ENCODE measurements at places on chromosomes 12 and 14.
A peak's percentile ranks its signal among the peaks of the same experiment; 100 is the strongest.

DNA sequence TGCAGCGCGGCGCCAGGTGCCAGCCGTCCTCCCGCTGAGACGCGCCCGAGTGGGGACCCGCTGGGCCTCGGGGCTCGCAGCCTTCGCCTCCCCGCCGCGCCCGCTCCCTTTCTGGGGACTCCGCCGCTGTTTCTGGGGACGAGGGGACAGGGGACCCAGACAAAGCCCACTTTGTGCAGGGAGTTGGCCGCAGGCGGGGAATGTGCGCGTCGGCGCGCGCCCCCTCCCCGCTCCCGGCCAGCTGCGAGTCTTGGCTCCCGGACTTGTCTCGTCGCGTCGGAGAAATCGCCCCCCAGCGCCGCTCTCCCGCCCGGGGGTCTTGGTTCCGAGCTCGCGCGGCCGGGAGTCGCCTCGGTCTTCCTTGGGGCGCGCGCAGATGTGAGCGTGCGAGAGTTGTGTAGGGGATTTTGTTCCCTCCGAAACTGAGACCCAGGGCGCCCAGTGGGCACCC lies 717 bp downstream of the VASH1 start:
- no peak for DNase-seq

GRCh38 chr14:35576260-35576659 lies 42.3 kb downstream of the INSM2 start:
- peak; percentile 7 for DNase-seq

DNA sequence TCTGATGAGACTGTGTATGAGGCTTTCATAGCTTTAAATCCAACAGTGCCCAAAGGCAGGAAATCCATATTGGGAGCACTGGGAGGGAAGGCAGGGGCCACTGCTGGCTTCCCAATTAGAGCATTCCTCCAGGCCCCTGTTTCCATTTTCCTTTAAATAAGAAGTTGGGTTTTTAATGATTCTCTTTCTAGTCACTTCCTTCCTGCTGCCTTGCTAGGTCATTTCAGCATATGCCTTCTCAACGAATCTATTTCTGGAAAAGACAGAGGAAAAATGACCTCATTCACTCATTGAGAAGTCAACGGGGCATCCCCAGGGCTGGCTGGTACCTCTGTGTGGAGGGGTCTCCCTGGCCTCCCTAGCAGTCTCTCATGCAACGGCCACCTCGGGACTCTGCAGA lies 43.5 kb downstream of the IGF1 start:
- DNase-seq = no peak

- DNase-seq = no peak
Measured at GRCh38 chr14:42335918-42336317, 729.2 kb downstream of the LRFN5 start.

GRCh38 chr12:76547526-76547925 lies 12.0 kb downstream of the OSBPL8 start:
- peak; percentile 10 for DNase-seq

DNA sequence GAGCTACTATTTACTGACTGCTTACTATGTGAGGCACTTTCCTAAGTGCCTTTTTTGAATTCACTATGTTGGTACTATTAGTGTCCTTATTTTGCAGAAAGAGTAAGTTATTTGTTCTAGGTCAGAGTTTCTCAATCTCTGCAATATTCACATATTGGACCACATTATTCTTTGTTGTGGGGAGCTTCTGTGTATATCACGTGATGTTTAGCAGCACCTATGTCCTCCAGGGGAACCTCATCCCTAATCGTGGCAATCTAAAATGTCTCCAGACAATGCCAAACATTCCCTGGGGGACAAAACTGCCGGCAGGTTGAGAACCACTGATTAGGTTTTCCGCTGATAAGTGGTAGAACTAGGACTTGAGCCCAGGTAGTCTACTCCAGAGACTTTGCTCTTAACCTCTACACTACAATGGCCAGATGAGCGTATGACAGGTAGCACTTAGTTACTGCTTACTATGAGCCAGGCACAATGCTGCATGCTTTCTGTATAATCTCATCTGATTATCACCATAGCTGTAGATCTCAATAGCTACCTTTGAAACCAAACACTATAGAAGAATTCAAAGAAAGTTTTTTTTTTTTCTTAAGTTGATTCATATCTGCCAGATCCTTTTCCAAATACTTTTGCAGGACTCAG lies 38.9 kb downstream of the NELL2 start:
- no peak for DNase-seq

- no peak for DNase-seq
Measured at GRCh38 chr12:84038242-84038641, 874.4 kb downstream of the SLC6A15 start.

DNA sequence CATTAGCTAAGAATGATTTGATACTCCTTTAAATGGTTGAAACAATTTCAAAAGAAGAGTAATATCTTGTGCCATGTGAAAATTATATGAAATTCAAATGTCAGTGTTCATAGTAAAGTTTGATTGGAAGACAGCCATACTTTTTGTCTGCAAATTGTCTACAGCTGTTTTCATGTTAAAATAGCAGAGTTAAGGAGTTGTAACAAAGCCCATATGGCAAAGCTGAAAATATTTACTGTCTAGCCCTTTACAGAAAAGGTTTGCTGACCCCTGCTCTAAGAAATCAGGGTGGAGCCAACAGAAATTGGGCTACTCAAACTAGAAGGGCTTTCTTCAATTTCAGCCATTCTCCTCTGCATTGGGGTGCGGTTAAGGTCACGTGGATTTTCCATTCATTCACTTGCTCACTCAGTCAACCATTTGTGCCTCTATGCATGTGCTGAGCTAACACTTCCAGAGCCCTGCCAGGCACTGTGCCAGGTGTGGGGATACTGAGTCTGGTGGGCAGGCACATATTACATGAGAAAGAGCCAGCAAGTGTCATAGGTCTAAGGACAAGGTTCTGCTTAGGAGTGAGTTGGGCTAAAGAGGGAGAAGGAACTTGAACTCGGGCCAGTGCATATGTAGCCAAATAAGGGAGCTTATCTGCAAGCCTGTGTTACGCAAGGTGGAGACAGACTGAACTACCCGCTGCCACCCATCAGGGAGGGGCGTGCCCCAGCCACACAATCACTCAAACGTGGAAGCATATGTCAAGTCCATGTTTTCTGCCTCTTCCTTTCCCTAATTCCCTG lies 139.8 kb upstream of the NOS1 start:
- peak; percentile 14 for DNase-seq

- no peak for DNase-seq
Measured at GRCh38 chr14:96108061-96108795, 69.1 kb downstream of the C14orf132 start.

- DNase-seq = no peak
Measured at GRCh38 chr12:118760623-118761022, 220.7 kb upstream of the SRRM4 start.

DNA sequence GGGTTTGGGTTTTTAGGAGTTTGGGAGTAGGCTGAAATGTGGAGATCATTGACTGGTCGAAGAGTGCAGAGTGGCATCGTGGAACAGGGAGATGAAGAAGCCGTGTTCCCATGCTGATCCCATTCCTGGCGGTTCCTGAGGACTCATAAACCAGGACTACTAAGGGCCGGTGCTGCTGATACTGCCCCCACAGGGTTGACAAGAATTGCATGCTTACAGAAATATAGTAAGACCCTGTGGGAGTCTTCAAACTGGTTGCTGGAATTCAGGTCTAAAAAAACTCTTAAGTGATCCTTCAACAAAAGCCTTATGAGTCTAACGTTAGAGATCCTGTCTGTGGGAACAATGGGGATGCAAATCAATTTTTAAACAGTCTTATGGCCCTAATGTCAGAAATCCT lies 64.0 kb upstream of the ARHGAP5 start:
- no peak for DNase-seq

DNA sequence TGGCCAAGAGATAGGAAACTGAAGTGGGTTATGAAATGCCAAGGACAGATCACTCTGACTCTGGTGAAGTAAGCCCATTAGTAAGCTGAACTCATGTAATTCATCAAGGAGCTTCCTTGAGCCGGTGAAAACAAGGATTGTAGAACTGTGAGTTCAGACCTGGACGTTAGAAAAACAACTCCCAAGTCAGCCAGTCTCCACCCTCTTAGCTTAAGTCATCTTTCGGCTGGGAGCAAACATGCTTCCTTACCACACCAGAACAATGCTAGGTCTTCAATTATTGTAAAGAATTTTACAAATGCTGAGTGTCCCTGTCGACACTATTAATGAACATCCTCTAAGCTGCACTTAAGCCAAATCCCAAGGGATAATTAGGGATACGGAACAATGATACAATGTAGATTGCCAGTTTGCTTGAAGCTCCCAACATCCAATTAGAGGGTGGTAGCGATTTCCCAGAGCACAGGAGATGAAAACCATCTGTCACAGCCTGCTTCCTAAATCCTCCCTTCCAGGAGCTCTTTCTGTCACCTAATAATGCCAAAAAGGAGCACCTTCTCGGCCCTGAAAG lies 45.7 kb upstream of the VASH1 start:
- peak; percentile 5 for DNase-seq

- no peak for DNase-seq
Measured at GRCh38 chr12:92539976-92540781, 162.6 kb upstream of the PLEKHG7 start.

- DNase-seq = peak; percentile 34
Measured at GRCh38 chr12:3252450-3252891, 175.3 kb downstream of the TSPAN9 start.

DNA sequence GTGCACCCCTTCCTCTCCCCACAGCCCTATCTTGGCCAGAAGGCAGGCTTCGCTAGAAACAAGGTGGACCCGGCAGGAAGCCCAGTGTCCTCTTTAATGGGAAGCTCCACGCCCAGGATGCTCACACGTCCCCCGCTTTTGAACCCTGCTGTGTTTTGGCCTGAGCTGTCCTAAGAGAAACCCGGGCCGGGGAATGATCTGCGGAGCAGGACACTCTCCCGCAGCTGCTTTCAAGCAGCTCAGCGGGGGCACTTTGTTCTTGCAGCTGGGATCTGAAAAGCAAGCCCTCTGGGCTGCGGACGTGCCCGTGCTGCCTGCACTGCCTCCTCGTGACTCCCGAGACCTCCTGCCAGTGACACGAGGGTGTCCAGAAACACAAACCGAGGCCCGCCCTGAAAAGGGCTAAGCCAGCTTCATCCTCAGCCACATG lies 30.0 kb downstream of the SCARB1 start:
- no peak for DNase-seq

- DNase-seq = no peak
Measured at GRCh38 chr12:68963856-68964745, 31.1 kb upstream of the CPM start.

- DNase-seq = no peak
Measured at GRCh38 chr14:96598332-96598928, 96.2 kb downstream of the PAPOLA start.

DNA sequence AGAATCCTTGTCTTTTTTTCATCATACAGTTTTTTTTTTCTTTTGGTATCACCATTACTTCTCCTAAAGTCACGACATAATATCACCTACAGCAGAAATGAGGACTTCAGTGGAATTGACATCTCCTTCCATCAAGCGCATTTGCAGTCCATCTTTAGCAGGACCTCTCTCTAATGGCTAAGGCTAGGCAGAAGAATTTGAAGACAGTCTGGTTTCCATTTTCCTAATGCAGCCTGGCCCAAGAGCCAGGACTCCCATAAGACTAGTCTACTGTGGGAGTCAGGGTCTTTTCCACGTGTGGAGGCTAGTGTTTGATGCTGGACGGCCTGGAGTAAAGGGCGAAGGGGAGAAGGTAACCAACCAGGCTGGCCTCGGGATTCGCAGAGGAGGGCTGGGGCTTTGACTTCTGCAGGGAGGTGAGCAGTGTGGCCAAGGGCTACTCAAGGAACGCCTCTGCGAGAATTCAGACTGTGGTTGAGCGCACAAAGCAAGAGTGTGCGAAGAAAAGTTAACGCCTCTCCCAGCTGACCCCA lies 769 bp upstream of the ZNF740 start:
- DNase-seq = no peak

DNA sequence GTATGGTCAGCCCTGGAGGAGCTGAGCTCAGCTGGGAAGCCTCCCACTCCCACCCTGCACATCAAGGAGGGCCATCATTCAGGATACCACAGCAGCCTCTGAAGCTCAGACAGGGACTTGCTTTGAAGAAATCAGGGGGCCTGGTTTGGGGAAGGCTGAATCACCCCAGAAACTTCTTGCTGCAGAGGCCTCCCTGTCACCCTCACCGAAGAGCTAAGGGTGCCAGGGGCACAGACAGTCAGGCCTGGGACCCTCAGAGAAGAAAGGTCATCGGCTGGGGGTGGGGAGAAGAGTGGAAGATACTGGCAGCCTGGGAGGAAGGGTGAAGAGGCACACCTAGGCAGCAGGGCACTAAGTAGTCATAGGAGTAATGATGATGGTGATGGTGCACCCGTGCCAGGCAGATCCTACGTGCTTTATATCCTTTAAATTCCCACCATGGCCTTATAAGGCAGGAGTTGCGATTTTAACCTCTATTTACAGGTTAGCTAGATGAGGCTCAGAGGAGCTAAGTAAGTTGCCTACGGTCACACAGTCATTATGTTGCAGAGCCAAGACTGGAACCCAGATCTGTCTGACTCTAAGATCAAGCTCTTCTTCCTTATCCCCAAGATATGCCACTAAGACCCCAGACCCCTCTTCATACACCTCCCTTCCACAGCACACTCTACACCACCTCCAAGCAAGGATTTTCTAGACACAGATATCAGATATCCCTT lies 28.5 kb upstream of the PNMA1 start:
- DNase-seq = no peak

GRCh38 chr12:76782526-76782925 lies 18.6 kb downstream of the ZDHHC17 start:
- no peak for DNase-seq

- no peak for DNase-seq
Measured at GRCh38 chr12:6961278-6961694, 9.2 kb downstream of the PHB2 start.

DNA sequence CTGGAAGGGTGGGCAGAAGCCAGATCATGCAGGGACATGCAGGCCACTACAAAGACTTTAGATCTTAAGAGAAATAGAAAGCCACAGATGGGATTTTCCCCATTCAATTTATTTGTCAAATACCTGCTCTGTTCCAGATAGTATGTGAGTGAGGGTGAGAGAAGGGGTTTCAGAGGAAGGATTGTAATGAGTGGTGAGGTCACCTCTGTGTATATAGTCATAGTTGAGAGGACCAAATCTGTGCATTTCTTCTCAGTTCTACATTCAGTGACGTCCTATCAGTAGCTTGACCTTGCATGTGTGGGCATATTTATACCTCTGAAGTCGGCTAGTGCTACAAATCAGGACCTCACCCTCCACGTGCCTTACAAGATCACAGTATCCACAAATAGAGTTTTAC lies 31.2 kb upstream of the RBM19 start:
- DNase-seq = no peak

DNA sequence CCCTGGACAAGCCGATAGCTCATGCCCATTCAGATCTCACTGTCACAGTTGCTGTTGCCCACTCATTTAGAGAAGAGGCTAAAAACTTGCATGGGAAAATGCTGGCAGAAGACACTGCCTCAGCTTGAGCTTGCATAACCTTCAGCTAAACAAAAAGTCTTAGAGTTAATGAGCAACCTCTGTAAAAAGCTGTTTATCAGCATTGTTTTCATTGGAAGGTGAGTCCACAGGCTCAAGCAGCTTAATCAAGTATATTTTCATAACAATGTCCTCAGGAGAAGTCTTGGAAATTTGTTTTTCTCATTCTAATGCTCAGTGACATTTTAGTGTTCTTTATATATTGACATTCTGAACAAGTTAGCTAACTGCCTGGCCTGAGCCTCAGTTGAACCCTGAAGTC lies 872.9 kb downstream of the TMTC2 start:
- no peak for DNase-seq

GRCh38 chr12:24955853-24956252 lies 7.0 kb upstream of the BCAT1 start:
- DNase-seq = no peak
